ENCODE measurements at places on chromosomes 2 and 18. TPM values are rescaled to one million over a fixed set of nuclear protein-coding genes. Genes with fewer than 3 reads are reported as not detected.

GRCh38 chr2:54543733-54544396, 87.7 kb downstream of the SPTBN1 start:
- DNase-seq, result no peak
- peaks cover 2% of the 10 kb centered on the region for H3K4me1 ChIP-seq
- H3K27ac ChIP-seq, result peak overlapping the region; percentile 69
- no peaks in the 10 kb centered on the region for H3K27me3 ChIP-seq
- no peak overlapping the region for H3K4me3 ChIP-seq

DNA sequence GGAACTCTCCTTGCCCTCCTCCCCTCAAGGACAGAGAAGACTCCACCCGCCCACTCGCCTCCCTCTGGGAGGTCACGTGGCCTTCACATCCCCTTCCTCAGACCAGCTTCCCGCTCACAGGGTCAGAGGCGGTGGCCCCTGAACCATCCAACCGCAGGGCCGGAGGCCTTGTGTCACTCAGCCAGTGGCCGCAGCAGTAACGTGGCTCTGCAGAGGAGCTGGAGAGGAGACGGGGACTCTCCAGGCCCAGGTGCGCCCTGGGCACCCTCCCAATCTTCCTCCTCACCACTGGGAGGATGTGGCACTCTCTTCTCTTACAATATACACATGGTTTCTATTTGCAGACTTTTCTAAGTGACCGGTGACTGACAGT, 161.7 kb downstream of the TWIST2 start:
- H3K4me1 ChIP-seq, result no peaks in the 10 kb centered on the region
- peaks cover 22% of the 10 kb centered on the region for H3K27me3 ChIP-seq
- no peaks in the 10 kb centered on the region for H3K36me3 ChIP-seq
- H3K27ac ChIP-seq, result no peak overlapping the region

- no peak overlapping the region for H3K27ac ChIP-seq
- no peaks in the 10 kb centered on the region for H3K4me1 ChIP-seq
- H3K36me3 ChIP-seq, result no peaks in the 10 kb centered on the region
- H3K27me3 ChIP-seq, result peaks cover 3% of the 10 kb centered on the region
- DNase-seq, result no peak
These were observed 110.0 kb downstream of the TPGS2 start for GRCh38 chr18:36718705-36719328.

- H3K4me1 ChIP-seq, result no peaks in the 10 kb centered on the region
- H3K27ac ChIP-seq, result no peak overlapping the region
- no peaks in the 10 kb centered on the region for H3K36me3 ChIP-seq
- no peaks in the 10 kb centered on the region for H3K27me3 ChIP-seq
These were observed 44.3 kb upstream of the GPR39 start for GRCh38 chr2:132372276-132372675.

DNA sequence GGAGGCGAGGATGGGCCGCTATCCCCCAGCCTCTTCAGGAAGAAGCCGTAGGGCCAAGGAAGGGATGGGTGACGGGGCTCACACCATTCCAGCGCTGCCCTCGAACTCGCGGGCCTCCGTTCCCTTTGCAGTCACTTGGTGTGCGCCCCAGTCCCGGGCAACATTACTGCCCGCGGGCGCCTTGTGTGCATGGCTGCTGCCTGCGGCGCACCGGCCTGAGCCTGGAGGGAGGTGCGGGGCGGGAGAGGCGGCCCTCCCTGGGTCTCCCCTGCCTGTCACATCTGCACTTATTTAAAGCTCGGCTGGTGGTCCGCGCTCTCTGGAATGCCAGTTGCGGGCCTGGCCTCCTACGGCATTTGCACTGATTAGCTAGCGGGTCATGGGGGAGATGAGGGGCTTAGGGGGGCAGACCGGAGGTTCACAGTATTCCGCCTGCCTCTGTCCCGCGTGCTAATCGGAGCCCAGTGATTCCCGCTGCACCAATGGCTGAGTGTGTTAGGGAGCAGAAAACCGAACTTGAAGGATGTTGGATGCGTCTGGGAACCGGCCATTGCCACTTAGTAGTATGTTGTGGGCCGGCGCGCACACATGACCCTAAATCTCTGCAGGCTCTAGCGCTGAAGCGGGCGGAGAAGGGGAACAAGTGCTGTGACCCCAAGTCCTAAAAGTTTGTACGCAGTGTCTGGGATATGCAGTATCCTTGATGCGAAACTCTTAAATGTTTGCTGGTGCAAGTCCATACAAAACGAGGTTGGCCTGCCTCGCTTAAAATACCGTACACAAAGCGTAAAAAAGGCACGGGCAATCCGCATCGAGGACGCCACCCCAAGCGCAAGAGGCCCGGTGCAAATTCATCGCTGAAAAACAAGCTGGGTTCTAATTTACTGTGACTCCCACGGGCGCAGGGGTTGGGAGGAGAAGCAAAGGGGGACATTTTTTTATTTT, 161.2 kb upstream of the SIX2 start:
- no peak overlapping the region for H3K4me3 ChIP-seq
- H3K27ac ChIP-seq, result no peak overlapping the region
- H3K27me3 ChIP-seq, result peaks cover 56% of the 10 kb centered on the region
- peaks cover 10% of the 10 kb centered on the region for H3K4me1 ChIP-seq
- no peaks in the 10 kb centered on the region for H3K36me3 ChIP-seq

Gene ME2
- total RNA-seq, result 44.5 TPM

DNA sequence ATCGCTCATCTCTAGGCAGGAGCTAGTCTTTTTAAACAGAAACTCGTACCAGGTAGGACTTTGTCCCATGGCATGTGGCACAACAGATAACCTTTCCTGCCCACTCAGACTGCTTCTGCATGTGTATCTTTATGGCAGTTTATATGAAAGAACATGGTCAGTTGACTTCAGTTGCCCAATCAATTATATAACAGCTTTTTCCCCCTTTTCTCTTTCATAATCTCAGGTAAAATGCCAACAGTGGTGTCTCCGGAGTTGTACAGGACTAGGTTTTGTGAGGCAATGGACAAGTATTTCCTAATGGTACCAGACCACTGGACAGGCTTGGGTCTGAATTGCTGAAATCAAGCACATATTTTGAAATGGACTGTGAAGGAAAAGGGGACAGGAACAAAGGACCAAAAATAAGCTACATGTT, 51.6 kb upstream of the PTH2R start:
- H3K4me1 ChIP-seq, result peaks cover 5% of the 10 kb centered on the region
- peak overlapping the region; percentile 19 for H3K27ac ChIP-seq
- DNase-seq, result no peak
- H3K27me3 ChIP-seq, result no peaks in the 10 kb centered on the region
- H3K36me3 ChIP-seq, result peaks cover 73% of the 10 kb centered on the region

GRCh38 chr2:36197181-36197971, 158.2 kb upstream of the CRIM1 start:
- H3K36me3 ChIP-seq, result peaks cover 5% of the 10 kb centered on the region
- no peaks in the 10 kb centered on the region for H3K4me1 ChIP-seq
- no peak for DNase-seq
- H3K27ac ChIP-seq, result no peak overlapping the region

GRCh38 chr2:27741673-27742072, 29.8 kb upstream of the MRPL33 start:
- peaks cover 2% of the 10 kb centered on the region for H3K27me3 ChIP-seq
- no peak overlapping the region for H3K27ac ChIP-seq
- no peaks in the 10 kb centered on the region for H3K36me3 ChIP-seq
- H3K4me3 ChIP-seq, result no peak overlapping the region
- DNase-seq, result no peak
- H3K4me1 ChIP-seq, result peaks cover 4% of the 10 kb centered on the region

Gene LRATD1
- not detected for total RNA-seq

GRCh38 chr2:157471078-157471477, 27.2 kb upstream of the CYTIP start:
- H3K36me3 ChIP-seq, result no peaks in the 10 kb centered on the region
- no peaks in the 10 kb centered on the region for H3K27me3 ChIP-seq
- H3K4me1 ChIP-seq, result peaks cover 66% of the 10 kb centered on the region
- no peak overlapping the region for H3K4me3 ChIP-seq
- peak overlapping the region; percentile 47 for H3K27ac ChIP-seq

GRCh38 chr2:133642791-133643191, 74.5 kb upstream of the NCKAP5 start:
- H3K36me3 ChIP-seq, result no peaks in the 10 kb centered on the region
- H3K4me3 ChIP-seq, result no peak overlapping the region
- no peak for DNase-seq
- no peaks in the 10 kb centered on the region for H3K4me1 ChIP-seq
- no peaks in the 10 kb centered on the region for H3K27me3 ChIP-seq

- H3K36me3 ChIP-seq, result no peaks in the 10 kb centered on the region
- peaks cover 13% of the 10 kb centered on the region for H3K4me1 ChIP-seq
- DNase-seq, result no peak
- H3K27me3 ChIP-seq, result peaks cover 20% of the 10 kb centered on the region
These were observed 76.4 kb upstream of the TSPYL6 start for GRCh38 chr2:54332386-54332785.

- H3K4me1 ChIP-seq, result no peaks in the 10 kb centered on the region
- H3K36me3 ChIP-seq, result peaks cover 2% of the 10 kb centered on the region
- DNase-seq, result no peak
- H3K27ac ChIP-seq, result no peak overlapping the region
These were observed 57.1 kb downstream of the RAPGEF4 start for GRCh38 chr2:172792711-172793110.

Gene NYAP2
- 0.05 TPM for total RNA-seq

Gene OSBPL6
- total RNA-seq, result not detected

Gene ACMSD
- total RNA-seq, result not detected

GRCh38 chr2:189516546-189516945, 64.0 kb downstream of the SLC40A1 start:
- H3K4me3 ChIP-seq, result no peak overlapping the region
- peaks cover 5% of the 10 kb centered on the region for H3K27me3 ChIP-seq
- no peak overlapping the region for H3K27ac ChIP-seq
- H3K4me1 ChIP-seq, result no peaks in the 10 kb centered on the region
- DNase-seq, result no peak
- H3K36me3 ChIP-seq, result no peaks in the 10 kb centered on the region

DNA sequence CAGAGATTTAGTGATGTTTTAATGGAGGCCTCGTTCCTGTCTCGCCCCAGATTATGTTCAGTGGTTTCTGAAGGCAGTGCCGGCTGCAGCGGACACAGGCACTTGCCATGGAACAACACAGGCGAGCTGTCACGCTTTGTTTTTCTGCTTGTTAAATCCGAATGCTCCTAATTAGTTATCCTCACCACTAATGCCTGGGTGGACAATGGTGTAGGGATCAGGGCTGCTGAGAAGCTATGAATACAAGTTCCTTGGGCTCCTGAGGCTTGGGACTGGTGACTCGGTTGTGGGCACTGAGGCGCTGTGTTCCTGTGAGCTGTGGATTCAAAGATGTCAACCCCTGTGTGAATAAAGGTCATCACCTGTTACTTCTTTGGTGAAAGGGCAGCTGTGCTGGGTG, 123.5 kb downstream of the PLEKHM3 start:
- H3K36me3 ChIP-seq, result peaks cover 12% of the 10 kb centered on the region
- H3K27ac ChIP-seq, result no peak overlapping the region
- H3K4me1 ChIP-seq, result no peaks in the 10 kb centered on the region
- DNase-seq, result no peak
- H3K27me3 ChIP-seq, result no peaks in the 10 kb centered on the region

Gene IHH
- not detected for total RNA-seq

Gene UGT1A3
- not detected for total RNA-seq

DNA sequence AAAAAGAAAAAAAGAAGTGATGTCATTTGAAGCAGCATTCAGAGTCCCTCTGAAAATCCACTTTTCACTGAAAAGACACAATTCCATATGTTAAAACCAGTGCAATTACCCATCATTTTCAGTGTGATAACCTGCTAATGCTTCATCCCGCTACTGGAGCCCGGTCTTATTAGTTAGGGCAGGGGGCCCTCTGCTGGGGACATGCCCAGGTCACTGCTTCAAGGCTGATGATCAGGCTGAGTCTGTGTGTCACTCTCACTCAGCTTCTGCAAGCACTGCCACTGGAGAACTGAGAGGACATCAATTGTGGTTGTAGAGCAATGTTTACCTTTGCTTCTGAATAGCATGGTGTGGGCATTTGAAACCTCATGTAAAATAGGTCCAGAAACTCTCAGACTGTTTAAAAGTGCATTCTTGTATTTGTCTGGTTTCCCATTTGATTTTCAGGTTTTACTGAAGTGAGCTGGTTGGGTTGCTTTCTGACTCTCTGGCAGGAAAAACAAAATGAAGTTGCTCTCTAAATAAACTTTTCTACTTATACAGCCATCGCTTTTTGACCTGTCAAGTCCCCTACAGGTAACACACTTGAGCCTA, 49.2 kb upstream of the NXPH2 start:
- H3K27ac ChIP-seq, result no peak overlapping the region
- peaks cover 5% of the 10 kb centered on the region for H3K27me3 ChIP-seq
- H3K36me3 ChIP-seq, result no peaks in the 10 kb centered on the region
- H3K4me3 ChIP-seq, result no peak overlapping the region

Gene FARP2
- total RNA-seq, result 22.9 TPM

DNA sequence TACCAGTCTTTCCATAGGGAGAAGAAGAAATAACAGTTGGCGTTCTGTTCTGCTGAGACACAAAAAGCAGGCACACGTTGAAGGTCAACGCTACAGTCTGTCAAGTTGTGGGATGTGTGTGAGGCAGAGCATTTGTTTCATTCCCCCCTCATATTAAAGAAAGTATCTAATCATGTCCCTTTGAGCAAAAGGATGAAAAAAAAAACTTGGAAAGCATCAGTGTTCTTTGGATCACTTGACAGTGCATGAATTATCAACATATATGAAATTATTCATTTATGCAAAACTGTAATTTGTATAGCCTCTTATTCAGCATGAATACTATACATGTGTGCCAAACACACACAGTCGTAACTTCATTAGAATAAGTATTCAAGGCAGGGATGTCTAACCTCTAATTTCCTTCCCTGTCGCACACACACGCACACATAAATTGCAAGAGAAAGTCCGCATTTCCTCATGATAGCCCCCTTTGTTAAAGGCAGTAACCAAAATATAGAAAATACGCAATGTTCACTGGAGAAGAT, 228.6 kb downstream of the RND3 start:
- no peaks in the 10 kb centered on the region for H3K4me1 ChIP-seq
- no peak overlapping the region for H3K4me3 ChIP-seq
- H3K27me3 ChIP-seq, result peaks cover 5% of the 10 kb centered on the region
- H3K36me3 ChIP-seq, result no peaks in the 10 kb centered on the region
- no peak for DNase-seq
- no peak overlapping the region for H3K27ac ChIP-seq

GRCh38 chr2:25419678-25420242, 78.0 kb upstream of the DNMT3A start:
- no peak for DNase-seq
- H3K27me3 ChIP-seq, result no peaks in the 10 kb centered on the region
- H3K27ac ChIP-seq, result no peak overlapping the region
- H3K4me3 ChIP-seq, result no peak overlapping the region

Gene POU3F3
- total RNA-seq, result not detected

GRCh38 chr2:181697571-181697970, 17.3 kb upstream of the NEUROD1 start:
- peaks cover 14% of the 10 kb centered on the region for H3K27me3 ChIP-seq
- H3K4me3 ChIP-seq, result no peak overlapping the region
- no peaks in the 10 kb centered on the region for H3K4me1 ChIP-seq
- no peak for DNase-seq

Gene KIAA1328
- 15.1 TPM for total RNA-seq

GRCh38 chr18:6639305-6639704, 90.2 kb upstream of the ARHGAP28 start:
- no peak overlapping the region for H3K4me3 ChIP-seq
- DNase-seq, result no peak
- H3K36me3 ChIP-seq, result no peaks in the 10 kb centered on the region
- H3K27ac ChIP-seq, result no peak overlapping the region
- peaks cover 6% of the 10 kb centered on the region for H3K27me3 ChIP-seq
- H3K4me1 ChIP-seq, result no peaks in the 10 kb centered on the region

Gene ARL4C
- total RNA-seq, result 137 TPM

GRCh38 chr18:35458677-35459441, 38.9 kb downstream of the INO80C start:
- H3K27me3 ChIP-seq, result no peaks in the 10 kb centered on the region
- no peak overlapping the region for H3K4me3 ChIP-seq
- no peak overlapping the region for H3K27ac ChIP-seq
- H3K4me1 ChIP-seq, result no peaks in the 10 kb centered on the region

GRCh38 chr18:34092796-34093195, 131.9 kb downstream of the NOL4 start:
- H3K4me1 ChIP-seq, result no peaks in the 10 kb centered on the region
- no peak overlapping the region for H3K4me3 ChIP-seq
- DNase-seq, result no peak
- no peak overlapping the region for H3K27ac ChIP-seq
- no peaks in the 10 kb centered on the region for H3K36me3 ChIP-seq
- no peaks in the 10 kb centered on the region for H3K27me3 ChIP-seq

Gene LINC00305
- total RNA-seq, result not detected

All from naive thymus-derived CD8-positive, alpha-beta T cell (primary cell).